ENCODE measurements at places on chromosomes 2 and 18. TPM values are rescaled to one million over a fixed set of nuclear protein-coding genes. Genes with fewer than 3 reads are reported as not detected.

CDK15 gene
- polyA plus RNA-seq: 0.56 TPM

ASB18 gene
- polyA plus RNA-seq: not detected

SPHKAP gene
- not detected for polyA plus RNA-seq

VWA3B gene
- polyA plus RNA-seq: not detected

ST8SIA5 gene
- 0.08 TPM for polyA plus RNA-seq

IL1B gene
- 1.9 TPM for polyA plus RNA-seq

LCT gene
- 0.03 TPM for polyA plus RNA-seq

ALPP gene
- polyA plus RNA-seq: not detected

CYP27C1 gene
- polyA plus RNA-seq: not detected

DCC gene
- polyA plus RNA-seq: not detected

R3HDM1 gene
- 9.3 TPM for polyA plus RNA-seq

COLEC12 gene
- 5.5 TPM for polyA plus RNA-seq

TMEM163 gene
- 0.25 TPM for polyA plus RNA-seq

BCL2 gene
- polyA plus RNA-seq: 2.6 TPM

ABCG8 gene
- not detected for polyA plus RNA-seq

CTNNA2 gene
- 0.05 TPM for polyA plus RNA-seq

MAP2 gene
- 21.0 TPM for polyA plus RNA-seq

SLC35F5 gene
- polyA plus RNA-seq: 22.6 TPM

SERPINB11 gene
- not detected for polyA plus RNA-seq

SNED1 gene
- 27.3 TPM for polyA plus RNA-seq

ILKAP gene
- polyA plus RNA-seq: 149 TPM

Measured in aorta (tissue), 5 donors.